ENCODE measurements at places on chromosomes 7 and 10.
A peak's percentile ranks its signal among the peaks of the same experiment; 100 is the strongest.

DNA sequence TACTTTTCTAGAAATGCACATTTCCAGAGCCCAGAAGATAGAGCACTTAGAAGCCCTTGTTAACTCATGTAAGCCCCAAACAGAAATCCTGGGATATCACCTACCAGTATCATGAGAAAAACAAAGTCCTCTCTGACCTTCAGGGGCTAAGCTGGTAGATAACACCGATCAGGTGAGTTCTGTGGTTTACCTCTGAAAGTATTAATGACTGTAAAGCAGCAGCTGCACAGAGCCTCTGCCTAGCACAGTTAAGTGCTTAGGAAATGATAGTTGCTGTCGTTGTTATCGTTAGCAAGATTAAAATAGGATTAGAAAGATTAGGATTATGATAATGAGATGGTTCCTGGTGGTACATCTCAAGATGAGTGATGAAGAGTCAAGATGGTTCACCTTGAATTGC is 64.9 kb downstream of the PLXNA4 start:
- no peak for DNase-seq

DNA sequence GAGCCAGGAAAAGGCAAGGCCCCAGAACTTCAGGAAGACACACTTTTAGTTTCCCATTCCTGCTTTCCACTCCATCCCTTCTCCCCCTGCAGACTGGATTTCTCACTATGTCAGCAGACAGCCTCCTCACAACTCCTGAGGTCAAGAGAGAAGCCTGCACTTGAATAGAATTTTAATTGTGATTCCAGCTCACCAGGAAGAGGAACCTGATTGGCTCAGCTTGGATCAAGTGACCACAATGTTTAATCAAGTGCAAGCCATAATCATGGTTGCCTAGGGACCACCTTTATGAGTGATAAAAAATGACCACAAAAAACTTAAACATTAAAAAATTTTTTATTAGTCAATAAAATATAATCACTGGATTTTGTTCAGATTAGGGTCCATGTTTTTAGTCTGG is 244.7 kb upstream of the RHOBTB1 start:
- no peak for DNase-seq

DNA sequence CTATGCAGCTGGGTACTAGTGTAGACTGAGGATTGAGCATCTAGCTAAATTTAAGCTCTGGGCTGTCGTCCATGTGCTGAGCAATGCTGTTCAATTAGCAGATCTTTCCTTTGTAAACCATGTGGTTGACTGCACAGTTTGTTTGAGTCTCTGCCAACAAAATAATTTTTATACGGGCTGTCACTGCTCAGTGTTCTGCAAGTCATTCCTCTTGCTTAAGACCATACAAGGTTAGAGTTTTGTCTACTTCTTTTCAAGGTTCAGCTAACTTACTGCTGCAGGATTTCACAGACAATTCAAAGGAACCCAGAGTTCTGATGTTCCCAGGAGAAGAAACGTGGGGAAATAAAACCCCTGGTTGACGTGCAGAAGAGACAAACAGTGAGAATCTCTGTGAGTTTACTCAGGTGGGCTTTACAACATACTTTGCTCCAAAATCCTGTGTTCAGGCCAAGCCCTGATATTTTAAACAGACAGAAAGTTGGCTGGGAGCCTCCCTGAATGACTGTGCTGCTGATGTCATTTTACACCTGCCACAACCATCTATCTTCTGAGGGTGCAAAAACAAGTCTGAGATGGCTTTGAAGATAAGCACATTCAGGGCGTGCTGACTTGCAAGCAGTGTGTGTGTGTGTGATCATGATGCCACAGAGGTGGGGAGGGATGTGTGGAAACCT is 177.1 kb upstream of the SVIL start:
- no peak for DNase-seq

DNA sequence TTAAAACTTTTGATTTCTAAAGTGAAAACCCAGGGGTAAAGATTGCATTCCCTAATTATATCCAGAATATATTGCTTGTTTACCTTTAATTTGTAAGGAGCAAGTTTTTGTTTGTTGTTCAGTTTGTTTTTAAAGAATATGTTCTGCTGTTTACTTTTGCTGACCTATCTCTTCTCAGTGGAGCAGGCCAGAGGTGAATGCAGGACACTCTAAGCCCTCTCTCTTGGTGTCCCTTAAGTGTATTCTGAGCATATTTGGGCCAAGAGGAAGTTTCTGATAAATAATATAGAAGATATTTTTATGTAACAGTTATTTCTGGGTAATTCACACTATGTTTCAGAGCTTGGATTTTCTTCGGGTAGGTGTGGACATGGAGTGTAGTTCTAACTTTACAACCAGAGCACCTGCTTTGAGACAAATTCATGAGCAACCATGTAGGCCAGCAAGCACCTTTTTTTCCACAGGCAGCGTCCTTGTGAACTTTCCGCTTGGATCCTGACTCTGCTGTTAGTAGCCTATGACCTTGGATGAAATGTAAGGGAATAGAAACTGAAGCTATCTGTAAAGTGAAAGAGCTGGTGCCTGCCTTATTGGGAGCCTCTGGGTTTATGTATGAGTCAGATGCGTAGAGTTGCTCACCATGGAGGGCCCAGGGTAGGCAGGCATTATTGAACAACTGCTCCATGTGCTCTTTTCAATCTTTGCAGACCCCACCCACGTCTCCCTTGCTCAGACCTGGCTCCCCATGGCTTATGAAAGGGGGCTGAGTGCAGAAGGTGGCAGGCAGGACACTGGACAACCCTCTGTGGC is 16.1 kb downstream of the OGDH start:
- DNase-seq: no peak

DNA sequence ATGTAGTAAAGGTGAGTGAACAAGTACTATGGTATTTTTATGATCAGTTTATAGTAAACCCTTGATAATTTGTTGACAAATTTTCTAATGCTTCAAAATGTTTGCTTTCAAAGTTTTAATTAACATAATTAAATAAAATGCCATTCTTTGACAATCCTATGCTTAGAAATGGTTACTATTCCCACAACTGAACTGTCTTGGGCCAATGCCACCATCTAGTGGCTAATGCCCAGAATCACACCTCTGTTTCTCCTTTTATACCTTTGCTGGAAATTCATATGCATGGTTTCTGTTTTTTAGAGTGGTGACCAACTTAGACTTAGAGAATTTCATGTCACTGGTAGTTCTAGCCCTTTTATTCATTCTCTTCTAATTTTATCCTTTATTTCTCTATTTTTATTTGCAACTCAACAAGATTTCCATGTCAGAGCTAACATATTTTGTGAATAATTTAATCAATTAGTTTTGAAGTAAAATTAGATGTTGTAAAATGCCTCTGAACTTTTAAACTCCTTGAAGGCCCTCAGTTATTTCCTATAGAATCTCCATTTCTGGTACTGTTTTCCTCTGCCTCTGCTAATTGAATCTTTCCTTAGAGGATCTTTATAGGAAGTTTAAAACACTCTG is 31.1 kb downstream of the PCGF5 start:
- peak; percentile 46 for DNase-seq

- no peak for DNase-seq
These were observed 384.0 kb downstream of the SFMBT2 start for GRCh38 chr10:7026818-7027217.

DNA sequence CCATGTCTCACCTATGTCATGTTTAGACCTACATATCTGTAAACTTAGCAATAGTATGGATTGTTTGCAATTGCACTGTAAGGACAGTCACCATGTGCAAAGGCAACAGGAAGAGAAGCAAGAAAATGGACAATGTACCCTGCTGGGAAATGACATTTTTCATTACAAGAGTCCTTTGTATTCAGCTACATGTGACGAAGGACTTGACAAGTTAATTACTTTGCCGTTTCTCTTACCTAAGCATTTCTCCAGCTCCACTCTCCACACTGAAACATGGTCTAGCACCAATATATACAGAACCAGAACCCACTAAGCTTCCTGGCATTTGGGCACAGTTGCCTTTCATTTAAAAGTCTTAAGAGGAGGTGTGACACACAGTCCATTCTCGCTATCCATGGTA is 76.6 kb upstream of the PFKP start:
- DNase-seq: no peak

DNA sequence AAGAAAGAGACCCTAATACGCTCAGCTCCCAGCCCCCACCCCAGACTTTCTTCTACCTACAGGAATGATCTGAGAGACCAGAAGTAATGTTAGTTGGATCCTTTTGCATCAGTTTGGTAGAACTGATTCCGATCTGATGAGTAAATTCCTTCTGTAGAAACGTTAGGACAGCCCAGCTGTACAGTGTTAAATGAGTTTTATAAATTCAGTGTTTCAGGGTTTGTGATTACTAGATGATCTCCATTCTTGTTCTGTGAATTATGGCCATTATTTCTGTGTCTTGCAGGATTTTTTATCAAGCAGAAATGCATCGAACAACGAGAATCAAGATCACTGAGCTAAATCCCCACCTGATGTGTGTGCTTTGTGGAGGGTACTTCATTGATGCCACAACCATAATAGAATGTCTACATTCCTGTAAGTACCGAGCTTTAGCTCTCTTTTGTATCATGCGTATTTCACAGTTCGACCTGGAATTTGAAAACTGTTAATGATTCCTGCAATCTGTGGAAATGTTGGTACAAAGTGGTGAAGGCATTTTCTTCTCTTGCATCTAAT is 5.3 kb downstream of the BMI1 start:
- DNase-seq: no peak

GRCh38 chr7:132436121-132436520 is 140.1 kb downstream of the PLXNA4 start:
- DNase-seq: no peak

GRCh38 chr7:101733713-101734475 is 83.5 kb upstream of the CUX1 start:
- no peak for DNase-seq

DNA sequence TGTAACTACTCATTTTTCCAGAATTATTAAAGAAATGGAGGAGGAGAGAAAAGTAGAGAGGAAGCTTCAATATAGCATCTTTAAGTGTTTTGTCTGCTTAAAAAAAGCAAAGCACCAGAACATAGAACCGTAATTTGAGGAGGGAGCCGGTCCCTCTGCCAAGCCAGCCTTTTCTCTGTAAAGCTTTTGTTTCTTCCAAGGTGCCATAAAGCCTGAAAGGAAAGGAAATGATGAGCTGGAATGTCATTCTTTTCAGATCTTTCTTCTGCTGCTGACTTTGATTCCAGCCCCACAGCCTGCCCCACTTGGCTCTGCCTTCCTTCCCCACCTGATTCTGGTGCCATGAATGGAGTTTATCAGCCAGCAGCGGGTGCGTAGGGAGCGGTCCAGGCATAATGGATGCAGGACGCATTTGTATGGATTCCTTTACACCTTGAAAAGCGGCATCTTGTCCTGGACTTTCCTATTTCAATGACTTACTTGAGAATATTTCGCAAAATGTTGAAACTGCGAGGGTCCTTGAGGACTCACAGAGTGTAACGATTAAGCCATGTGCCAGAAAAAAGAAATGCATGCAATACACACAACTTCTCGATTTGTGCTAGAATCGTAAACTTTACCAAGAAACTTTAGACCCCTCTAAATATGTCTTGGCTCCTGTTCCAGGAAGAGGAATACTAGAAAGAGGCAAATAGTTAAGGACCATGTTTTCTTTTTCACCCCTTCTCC is 569.5 kb upstream of the MGMT start:
- no peak for DNase-seq

DNA sequence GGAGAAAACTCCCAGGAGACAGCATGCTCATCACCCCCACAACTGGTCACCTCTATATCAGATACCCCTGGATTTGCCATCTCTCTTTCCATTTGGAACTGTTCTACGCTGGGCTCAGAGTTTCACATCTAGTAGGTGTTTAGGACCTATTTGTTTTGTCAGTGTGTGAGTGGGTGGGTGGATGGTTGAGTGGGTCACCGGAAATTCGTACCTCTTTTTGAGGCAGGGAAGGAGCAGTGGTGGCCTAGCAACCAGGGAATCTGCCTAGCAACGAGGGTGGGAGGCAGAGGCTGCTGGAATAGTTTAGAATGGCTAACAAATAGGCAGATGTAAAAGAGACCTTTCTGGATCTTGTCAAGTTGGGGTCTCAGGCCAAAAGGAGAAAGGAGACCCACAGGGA is 23.2 kb upstream of the SLF2 start:
- no peak for DNase-seq

DNA sequence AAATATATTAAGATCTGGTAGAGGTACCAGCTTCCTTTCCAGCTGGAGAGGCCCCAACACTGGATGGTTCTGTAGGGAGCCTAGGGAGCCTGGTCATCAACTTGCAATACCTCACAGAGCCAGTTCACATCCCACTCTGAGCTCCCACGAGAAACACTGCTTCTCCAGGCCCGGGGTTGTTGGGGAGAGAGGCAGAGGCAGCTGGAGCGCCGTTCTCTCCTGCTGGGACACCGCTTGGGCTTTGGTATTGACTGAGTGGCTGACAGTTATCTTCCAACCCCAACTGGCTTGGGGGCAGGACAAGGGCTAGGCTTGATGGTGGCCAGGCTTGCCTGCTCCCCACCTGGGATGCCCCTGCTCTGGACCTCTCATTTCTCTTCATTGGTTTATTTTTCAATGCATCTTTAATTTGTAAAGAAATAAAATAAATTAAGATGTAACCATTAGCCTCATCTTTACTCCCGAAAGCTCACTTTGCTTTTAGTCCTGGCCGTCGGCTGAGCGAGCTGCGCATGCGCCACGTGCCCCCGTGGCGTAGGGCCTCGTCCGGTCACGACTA is 10.0 kb upstream of the CHCHD1 start:
- DNase-seq: peak; percentile 91

- no peak for DNase-seq
These were observed 219.0 kb downstream of the ADRA2A start for GRCh38 chr10:111295788-111296187.

DNA sequence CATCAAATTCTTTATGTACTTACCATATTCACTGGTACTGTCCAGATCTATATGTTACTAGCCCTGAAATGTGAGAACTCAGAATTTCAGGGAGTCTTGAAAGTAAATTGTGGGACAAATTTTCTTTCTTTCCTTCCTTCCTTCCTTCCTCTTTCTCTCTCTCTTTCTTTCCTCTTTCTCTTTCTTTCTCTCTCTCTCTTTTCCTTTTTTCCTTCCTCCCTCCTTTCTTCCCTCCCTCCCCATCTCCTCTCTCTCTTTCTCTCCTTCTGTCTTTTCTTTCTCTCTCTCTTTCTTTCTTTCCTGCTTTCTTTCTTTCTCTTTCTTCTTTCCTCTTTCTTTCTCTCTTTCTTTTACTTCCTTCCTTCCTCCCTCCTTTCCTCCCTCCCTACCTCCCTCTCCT is 257.4 kb upstream of the CSTF2T start:
- no peak for DNase-seq

DNA sequence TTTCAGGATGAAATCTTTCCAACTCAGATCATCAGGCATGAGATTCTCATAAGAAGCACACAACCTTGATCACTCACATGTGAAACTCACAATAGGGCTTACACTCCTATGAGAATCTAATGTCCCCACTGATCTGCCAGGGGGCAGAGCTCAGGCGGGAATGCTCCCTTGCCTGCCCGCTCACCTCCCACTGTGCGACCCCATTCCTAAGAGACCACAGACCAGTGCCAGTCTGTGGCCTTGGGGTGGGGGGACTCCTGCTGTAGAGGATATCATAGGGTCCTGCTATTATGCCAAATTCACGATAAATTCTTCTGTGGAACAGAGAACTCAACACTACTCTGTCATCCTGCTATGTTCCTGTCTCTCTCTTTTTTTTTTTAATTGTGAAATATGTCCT is 5.2 kb upstream of the RASGEF1A start:
- no peak for DNase-seq

- DNase-seq: no peak
These were observed 13.3 kb upstream of the PDCD4 start for GRCh38 chr10:110858297-110858934.

GRCh38 chr7:28155964-28156363 is 24.6 kb downstream of the JAZF1 start:
- DNase-seq: no peak

- DNase-seq: no peak
These were observed 413.7 kb upstream of the GHITM start for GRCh38 chr10:83725567-83725966.

- DNase-seq: no peak
These were observed 48.3 kb downstream of the ITIH5 start for GRCh38 chr10:7618461-7618860.

Data from endothelial cell (in vitro differentiated cells).